B cell (primary cell): ENCODE measurements at places on chromosomes 2 and 18. TPM values are rescaled to one million over a fixed set of nuclear protein-coding genes. Genes with fewer than 3 reads are reported as not detected.

ZNF385B gene
- total RNA-seq: not detected in 2 replicates

RAB6C gene
- total RNA-seq: not detected in 2 replicates

ACKR3 gene
- total RNA-seq: 5.9 and 7.1 TPM in 2 replicates

OTOS gene
- not detected in 2 replicates for total RNA-seq

HMSD gene
- not detected in 2 replicates for total RNA-seq

DNA sequence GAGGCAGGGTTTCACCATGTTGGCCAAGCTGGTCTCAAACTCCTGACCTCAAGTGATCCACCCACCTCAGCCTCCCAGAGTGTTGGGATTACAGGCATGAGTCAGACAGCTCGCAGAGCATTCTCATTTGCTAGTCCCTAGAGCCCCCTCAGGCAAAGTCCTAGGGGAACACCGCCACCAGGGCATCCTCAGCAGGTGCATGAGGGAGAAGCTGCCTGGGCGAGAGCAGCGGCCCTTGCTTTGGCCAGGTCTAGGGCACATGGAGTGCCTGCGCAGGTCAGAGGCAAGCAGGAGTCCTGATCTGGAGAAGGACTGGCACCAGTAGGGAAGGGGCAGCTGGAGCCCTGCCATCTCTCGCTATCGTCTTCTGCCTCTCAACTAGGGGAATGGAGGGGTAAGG lies 32.4 kb downstream of the NGEF start:
- H3K4me3 ChIP-seq: no peak overlapping the region
- no peaks in the 10 kb centered on the region for H3K27me3 ChIP-seq
- DNase-seq: no peak
- no peaks in the 10 kb centered on the region for H3K36me3 ChIP-seq
- H3K4me1 ChIP-seq: no peaks in the 10 kb centered on the region
- H3K27ac ChIP-seq: no peak overlapping the region

- H3K36me3 ChIP-seq: peaks cover 61% of the 10 kb centered on the region
- no peaks in the 10 kb centered on the region for H3K27me3 ChIP-seq
- no peak overlapping the region for H3K27ac ChIP-seq
- H3K4me3 ChIP-seq: no peak overlapping the region
- DNase-seq: no peak
- H3K4me1 ChIP-seq: no peaks in the 10 kb centered on the region
These were observed 17.1 kb downstream of the PDK1 start for GRCh38 chr2:172572981-172573380.

- no peaks in the 10 kb centered on the region for H3K4me1 ChIP-seq
- H3K27ac ChIP-seq: no peak overlapping the region
- DNase-seq: no peak
- H3K4me3 ChIP-seq: no peak overlapping the region
- no peaks in the 10 kb centered on the region for H3K27me3 ChIP-seq
These were observed 228.8 kb upstream of the COPS8 start for GRCh38 chr2:236856848-236857235.
